Gastrocnemius medialis (tissue), 4 donors: ENCODE measurements at places on chromosomes 2 and 18.
A peak's percentile ranks its signal among the peaks of the same experiment; 100 is the strongest.

DNA sequence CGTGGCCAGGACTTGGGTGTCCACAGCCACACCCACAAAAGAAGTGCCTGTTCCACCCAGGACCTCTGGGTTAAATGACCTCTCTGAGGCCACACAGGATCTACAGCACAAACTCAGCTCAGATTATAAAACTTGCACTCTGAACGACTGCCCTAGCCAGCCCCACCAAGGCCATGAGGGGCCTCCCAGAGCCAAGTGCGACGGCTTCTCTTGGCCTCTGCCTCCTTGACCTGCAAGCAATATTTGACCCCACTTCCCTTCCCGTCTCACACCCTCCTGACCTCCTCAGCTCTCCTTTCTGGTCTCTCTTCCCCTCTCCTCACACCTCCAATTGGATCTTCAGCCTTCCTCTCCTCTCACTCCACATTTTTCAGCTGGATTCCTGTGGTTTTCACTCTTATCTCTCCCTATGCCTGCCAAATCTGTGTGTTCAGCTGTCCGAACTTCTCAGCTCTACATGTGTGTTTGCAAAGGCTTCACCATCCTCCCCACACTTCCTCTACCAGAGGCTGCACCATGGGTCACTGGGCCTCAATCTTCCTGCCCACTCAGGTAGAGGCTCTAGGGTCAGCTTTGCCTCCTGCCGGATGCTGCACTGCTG is 25.3 kb upstream of the STEAP3 start:
- no peak for DNase-seq

DNA sequence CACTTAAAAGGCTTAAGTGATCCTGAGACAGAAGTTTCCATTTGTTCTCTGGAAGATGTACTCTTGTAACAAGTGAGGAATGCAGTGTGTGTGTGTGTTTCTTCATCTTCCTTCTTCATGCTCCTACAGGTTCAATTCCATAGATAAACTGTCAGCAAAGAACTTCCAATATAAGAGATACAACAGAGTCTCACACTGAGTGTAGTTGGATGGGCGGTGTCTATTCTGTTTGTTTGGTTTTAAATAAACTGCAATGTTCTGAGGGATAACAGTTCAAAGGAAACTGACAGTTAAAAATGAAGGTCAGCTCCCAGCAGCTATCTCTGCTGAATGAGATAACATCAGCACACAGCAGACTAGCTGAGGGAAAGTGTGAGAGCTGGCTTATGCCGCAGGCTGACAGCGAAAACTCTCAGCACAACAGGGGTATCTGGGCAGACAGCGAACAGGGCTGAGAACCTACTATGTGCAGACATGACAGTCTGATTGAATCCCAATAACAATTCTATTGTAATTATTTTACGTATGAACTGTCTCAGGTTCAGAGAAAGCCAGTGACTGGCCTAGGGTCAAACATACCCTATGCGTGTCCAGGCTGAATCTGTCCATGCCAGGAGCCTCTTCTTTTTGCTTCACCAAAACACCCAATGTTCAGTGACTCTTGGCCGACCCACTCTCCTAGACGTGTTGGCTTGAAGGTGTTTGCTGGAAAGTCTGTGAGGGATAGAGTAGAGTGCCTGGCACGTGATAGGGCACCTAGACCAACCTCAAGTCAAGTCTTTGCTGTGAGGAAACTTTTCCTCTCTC is 201.9 kb upstream of the TRIB2 start:
- no peak for DNase-seq

DNA sequence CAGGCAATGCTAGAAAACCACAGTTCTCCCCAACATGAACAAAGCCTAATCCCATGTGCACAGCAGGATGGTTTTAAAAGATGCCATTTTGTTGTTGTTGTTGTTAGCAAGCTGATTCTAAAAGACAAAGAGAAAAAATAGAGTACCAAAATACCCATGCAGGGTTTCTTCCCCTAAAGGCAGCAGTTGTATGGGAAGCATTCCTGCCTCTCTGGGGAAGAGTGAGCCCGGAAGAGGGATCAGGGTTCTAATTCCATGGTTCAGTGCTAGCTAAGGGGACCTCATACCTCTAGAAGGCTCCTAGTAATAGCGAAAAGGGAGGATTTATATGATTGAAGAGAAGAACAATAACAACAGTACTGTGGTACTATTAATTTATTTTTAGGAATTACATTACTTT is 327.6 kb downstream of the DPP10 start:
- no peak for DNase-seq

DNA sequence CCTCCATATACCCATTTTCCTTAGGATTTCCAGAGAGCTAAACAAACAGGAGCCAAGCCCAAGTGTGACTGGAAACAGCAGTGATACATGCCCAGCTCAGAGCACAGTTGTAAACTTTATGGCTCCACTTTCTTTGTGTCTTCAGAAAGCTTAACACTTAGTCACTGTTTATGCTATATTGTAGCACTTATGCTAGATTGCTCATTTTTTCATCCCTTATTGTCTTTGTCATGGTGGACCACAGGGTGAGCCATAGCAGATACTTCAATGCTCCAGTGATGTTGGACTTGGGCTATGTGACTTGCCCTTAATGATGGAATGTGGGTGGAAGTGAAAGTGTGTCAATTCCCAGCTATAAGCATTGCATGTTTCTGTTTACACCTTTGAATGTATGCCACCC is 401.6 kb downstream of the METTL4 start:
- no peak for DNase-seq

GRCh38 chr2:195824478-195824877 is 167.5 kb downstream of the SLC39A10 start:
- no peak for DNase-seq

- DNase-seq = no peak
These were observed 2083.1 kb upstream of the PIK3C3 start for GRCh38 chr18:39871961-39872360.

DNA sequence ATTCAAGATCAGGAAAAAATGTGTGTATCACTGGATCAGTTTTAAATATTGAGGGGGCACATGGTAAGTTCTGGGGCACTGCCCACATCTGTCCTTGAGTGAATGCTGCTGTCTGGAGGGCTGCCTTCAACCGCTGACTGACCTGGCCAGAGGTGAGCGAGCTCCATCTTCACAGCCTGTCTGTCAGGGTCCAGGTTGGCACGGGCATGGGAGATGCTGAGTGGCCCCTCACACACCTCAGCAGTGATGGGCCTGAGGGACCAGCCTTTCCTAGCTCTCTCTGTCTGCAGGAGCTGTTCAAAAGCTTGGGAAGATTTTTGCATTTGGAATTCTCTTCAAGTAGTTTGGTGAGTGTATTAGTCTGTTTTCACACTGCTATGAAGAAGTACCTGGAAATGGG is 114.8 kb upstream of the ALKAL2 start:
- no peak for DNase-seq

DNA sequence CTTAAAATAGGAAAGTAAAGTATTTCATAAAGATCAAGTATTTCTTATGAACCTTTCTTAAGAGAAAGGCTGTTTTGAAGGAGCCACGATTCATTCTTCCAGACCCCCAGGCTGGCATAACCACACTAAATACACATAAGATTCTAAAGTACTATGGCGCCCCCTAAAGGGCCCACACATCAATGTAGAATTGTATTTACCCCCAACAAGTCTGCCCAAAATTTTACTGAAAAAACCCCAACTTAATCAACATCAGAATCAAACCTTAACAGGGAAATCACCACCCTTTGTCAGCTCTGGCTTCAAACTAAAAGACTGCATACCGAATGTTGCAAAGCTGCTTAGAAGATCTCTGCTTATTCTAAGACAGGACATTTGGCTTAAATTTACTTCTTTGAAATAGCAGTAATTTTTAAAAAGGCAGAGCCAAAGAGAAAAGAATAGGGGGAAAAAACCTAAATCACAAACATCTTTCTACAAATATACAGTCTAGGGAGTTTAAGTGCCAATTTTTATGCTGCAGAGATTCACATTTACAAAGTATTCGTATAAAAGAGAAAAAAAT is 20.4 kb upstream of the BCL2 start:
- no peak for DNase-seq

- no peak for DNase-seq
These were observed 879.0 kb downstream of the CBLN2 start for GRCh38 chr18:71665131-71665530.

DNA sequence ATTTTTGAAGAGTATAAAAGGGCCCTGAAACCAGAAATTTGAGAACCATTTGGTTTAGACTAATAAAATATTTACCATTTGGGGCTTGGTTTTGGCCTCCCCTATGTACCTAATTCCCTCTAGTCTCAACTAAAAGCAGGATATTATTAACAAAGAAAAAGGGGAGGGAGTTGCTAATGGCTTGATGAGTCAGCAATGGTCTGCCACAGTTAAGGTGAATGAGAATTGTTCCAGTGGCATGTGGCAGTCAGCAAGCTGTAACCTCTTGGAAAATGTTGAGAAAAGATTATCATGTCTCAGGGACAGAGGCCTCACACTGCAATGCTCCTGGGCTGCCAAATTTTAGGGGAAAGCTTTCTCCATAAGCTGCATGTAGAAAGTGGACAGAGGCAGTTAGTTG is 20.1 kb upstream of the SLC39A10 start:
- DNase-seq = no peak

- no peak for DNase-seq
These were observed 99.5 kb downstream of the GALNT13 start for GRCh38 chr2:153971250-153971649.

- no peak for DNase-seq
These were observed 36.8 kb upstream of the CYP27C1 start for GRCh38 chr2:127256866-127257265.

- peak; percentile 1 for DNase-seq
These were observed 30.2 kb upstream of the HPCAL1 start for GRCh38 chr2:10272464-10272863.

DNA sequence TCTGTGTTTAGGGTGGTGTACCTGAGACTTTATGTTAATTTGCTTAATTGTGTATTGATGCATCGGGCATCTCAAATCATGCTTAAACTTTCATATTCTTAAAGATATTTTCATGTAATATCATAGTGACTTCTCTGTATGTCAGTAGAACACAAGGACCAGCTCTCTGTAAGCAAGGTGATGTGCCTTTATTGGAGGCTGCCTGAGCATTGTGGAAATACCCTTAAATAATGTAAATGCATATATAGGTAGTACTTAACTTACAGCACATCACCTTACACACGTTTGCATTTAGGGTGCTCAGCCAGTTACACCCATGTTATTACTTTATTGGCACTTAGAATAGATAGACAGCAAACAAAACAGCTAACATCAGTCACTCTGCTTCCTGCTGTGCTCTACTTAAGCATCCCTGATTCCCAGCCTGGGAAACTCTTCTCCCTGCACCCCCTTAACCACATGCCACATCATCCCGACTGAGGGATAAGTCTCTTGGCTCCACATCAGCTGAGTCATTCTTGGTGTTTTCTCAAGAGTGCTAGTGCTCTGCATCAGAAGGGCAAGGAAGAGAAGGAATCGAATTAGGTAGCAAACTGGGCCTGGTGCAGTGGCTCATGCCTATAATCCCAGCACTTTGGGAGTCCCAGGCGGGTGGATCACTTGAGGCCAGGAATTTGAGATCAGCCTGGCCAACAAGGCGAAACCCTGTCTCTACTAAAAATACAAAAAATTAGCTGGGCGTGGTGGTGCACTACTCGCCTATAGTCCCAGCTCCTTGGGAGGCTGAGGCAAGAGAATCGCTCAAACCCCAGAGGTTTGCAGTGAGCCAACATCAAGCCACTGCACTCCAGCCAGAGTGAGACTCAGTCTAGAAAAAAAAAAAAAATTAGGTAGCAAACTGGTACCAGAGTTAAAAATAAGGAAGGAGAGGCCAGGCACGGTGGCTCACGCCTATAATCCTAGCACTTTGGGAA is 108.7 kb downstream of the MAP3K20 start:
- DNase-seq = peak; percentile 63
